Suppressor macrophage (primary cell): ENCODE measurements at places on chromosomes 5 and 9.
A peak's percentile ranks its signal among the peaks of the same experiment; 100 is the strongest.

- DNase-seq = no peak
These were observed 22.4 kb upstream of the ANGPTL2 start for GRCh38 chr9:127144670-127145445.

DNA sequence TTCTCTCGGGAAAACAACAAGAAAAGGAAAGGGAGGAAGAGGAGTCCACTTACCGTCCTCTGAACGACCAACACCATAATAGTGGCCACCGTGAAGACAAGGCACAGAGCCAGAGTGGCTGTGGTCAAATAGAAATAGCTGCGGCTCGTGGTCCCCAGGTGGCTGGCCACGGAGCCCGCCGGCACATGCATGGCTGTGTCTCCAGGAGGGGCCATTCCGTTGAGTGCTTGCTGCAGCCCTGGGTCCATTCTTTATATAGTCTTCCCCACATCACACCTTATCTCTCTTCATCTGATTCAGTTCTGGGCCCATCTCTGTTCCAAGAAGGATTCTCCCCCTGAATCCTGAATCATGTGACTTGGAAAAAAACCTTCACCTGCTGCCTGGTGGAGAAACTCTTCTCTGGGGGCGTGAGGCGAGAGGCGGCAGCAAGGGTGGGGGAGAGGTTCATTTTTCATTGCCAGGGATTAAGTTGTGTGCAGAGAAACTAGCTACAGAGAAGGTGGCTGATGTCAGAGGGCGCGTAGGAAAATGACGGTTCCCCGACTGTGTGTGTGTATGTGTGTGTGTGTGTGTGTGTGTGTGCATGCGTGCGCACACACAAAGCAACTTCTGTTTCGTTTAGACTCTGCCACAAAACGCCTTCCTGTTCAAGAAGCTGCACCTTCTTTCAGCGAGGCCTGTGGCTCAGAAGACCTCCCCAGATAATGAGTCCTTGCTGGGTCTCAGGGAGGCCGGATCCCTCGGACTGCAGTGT, at the start of gene TNFSF8:
TSS of gene TNFSF8 (minus strand) at position 536 of the 757 bp plus-strand sequence. CDS start at position 248, 288 bp downstream.
- peak; percentile 89 for DNase-seq

DNA sequence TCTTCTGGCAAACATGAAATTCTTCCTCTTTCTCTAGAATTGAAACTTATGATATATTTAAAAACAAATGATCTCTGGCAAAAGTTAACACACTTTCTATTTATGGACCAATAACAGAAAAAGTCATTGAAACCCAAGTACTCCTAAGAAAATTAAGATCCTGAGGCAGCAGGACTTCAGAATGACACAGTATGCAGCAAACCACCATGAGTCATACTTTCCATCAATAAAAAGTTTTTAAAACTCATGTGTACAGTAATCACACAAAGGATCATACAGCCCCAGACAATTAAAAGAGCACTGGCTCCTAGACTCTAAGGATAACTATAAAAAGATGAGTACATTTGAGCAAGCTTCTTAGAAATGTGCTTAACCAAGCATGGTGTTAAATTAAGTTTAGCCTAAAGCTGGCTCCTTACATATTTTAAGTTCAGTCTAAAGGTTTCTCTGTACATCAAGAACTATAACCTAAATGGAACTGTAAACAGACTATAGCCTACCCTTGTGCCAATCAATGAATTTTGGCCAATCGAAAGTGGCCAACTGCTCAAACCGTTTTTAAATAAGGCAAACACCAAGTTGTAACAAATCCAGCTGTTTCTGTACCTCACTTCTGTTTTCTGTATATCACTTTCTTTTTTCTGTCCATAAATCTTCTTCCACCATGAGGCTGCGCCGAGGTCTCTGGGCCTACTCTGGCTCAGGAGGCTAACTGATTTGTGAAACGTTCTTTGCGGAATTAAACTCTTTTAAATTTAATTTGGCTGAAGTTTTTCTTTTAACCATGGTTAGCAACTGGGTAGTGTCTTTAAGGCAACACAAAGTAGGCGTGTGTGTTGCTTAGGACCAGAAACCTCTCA, 232.1 kb upstream of the PIK3R1 start:
- DNase-seq = peak; percentile 61

- no peak for DNase-seq
These were observed 2.9 kb upstream of the TGFBI start for GRCh38 chr5:136025900-136026299.

DNA sequence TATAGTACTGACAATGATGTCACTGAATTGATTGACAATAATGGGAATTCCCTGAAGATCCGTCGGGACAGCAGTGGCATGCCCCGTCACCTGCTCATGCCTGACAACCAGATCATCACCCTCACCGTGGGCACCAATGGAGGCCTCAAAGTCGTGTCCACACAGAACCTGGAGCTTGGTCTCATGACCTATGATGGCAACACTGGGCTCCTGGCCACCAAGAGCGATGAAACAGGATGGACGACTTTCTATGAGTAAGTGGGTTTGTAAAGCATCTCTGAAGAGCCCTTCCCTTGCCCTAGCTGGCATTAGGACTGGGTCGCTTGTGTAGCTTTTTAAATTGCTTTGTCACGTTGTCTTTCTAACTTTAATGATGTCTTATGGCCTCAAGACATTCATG, 72.7 kb upstream of the WWC1 start:
- no peak for DNase-seq

DNA sequence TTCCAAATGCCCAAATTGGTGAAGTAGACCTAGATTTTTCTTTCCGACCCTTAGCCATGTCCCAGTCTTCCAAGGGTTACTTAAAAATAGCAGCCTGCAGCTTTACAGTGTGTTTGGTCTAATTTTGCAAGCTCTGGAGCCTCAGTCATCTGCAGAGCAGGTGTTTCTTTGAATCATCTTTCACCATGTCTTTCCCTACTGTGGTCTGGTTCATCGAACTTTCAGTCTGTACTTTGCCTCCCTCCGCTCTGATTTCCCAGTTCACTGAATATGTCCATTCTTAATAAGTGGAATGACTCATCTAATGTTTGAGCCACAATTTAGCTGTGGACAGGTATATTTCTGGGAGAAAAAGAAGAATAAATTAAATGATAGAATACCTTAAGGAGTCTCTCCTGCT, 1060.7 kb downstream of the EFNA5 start:
- DNase-seq = no peak

DNA sequence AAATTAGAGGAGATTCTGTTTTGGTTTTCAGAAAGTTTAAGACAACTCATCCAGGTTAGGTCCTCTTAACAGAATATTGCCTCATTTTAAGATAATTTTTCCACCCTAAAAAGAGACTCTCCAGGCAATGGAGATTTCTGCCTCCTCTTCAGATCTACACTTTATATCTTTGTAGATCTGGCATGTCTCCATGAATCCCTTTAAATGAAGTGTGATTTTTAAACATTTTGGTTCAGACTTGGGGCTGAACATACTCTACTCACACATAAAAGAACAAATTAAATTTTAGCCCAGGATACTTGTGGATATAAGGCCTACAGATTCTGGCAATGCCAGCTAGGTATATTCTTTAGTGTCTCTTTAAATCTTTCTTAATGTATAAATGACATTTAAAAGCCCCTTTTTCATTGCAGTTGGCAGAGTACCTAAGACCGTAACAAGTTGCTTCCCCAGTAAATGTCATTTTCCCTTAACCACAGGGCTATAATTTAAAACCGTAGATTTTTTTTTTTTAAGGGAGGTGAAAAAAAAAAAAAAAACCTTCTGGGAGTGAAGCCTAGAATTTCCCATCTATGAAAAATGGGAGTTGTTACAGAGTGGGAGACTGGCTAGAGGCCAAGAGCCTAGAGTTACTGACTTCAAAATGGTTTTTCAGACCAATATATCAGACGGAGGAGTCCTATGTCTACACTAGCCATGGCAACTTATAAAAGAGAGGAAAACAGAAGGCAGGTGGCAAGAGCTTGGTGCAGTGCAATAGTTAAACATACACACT, 207.8 kb upstream of the TARS1 start:
- DNase-seq = no peak

GRCh38 chr5:22793463-22793862, 59.7 kb downstream of the CDH12 start:
- DNase-seq = no peak

- no peak for DNase-seq
These were observed 97.9 kb upstream of the RANBP6 start for GRCh38 chr9:6113312-6113711.

- DNase-seq = no peak
These were observed 190.1 kb upstream of the ZNF608 start for GRCh38 chr5:124936626-124936933.

DNA sequence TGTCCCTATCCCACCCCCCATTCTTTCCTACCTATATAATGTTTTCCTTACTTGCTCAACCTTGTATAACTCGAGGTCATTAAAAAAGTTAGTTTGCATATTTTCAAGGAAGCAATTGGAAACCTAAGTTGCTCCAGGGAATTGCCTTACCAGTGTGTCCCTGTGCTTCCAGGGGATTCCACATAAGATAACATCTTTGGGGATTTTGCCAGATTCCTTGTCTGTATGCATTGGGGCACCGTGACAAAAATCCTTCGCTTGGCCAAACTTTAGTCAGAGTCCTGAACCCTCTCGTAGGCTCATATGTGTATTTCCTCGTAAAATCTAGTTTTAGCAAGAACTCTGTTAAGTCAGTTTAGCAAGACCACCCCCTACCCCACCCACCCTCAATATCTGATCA, 14.7 kb upstream of the OSMR start:
- no peak for DNase-seq

- peak; percentile 79 for DNase-seq
These were observed 206.6 kb upstream of the HAPLN1 start for GRCh38 chr5:83927140-83927733.

GRCh38 chr5:2773327-2773726, 21.9 kb upstream of the IRX2 start:
- DNase-seq = no peak

DNA sequence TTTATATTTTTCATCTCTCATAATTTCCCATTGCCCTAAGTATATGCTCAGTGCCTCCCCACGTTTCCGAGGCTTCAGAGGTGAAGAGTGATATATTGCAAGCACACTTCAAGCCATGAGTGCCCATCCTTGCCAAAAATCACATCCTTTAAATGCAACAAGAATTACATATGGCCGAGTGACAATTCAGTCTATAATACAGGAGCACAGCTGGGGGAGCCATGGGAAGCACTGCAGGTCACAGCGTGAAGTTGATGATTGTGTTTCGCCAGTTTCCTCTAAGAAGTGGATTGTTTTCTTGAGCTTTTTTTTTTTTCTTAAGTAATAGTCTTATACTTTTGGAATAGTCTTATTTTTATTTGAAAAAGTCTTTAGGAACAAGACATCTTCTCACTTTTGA, 61.1 kb downstream of the MTRR start:
- no peak for DNase-seq

DNA sequence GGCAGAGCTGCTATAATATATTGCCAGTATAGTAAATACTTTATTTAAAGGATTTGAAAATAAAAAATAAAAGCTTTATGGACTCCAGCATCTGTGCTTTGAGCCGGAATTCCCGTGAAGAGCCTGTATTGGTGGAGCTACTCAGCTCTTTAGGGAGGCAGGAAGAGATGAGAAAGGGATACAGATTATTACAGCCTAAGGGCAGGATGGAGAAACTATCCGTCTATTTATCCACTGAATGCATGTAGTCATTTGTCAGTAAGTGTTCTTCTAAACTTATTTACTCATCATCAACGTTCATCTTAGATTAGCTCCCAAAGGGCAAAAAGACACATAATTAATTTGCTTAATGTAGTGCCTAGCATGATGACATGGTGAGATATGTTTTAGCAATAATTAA, 48.4 kb downstream of the SLC1A1 start:
- no peak for DNase-seq

- DNase-seq = peak; percentile 54
These were observed 41.9 kb downstream of the TNFAIP8 start for GRCh38 chr5:119397518-119398380.

GRCh38 chr5:105940181-105940580, 1730.6 kb downstream of the EFNA5 start:
- no peak for DNase-seq

GRCh38 chr5:146944764-146945616, 66.4 kb upstream of the PPP2R2B start:
- DNase-seq = no peak

DNA sequence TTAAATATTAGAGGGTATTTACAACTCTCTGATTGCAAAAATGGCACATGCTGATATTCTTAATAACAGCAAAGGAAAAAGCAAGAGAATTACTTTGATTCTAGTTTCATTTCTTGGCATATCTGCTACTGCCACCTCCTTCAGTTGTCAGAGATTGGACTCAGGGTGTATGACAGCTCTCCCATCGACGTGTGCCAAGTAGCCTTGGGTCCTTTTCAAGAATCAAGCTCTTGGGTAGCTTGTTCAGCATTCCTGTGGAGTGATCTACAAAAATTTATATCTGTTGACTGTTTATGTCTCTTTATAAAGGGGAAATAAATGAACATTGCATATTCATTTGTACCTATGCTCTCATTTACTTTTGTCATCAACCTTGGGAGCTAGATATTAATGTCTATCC, 315.6 kb downstream of the PRR16 start:
- DNase-seq = no peak

DNA sequence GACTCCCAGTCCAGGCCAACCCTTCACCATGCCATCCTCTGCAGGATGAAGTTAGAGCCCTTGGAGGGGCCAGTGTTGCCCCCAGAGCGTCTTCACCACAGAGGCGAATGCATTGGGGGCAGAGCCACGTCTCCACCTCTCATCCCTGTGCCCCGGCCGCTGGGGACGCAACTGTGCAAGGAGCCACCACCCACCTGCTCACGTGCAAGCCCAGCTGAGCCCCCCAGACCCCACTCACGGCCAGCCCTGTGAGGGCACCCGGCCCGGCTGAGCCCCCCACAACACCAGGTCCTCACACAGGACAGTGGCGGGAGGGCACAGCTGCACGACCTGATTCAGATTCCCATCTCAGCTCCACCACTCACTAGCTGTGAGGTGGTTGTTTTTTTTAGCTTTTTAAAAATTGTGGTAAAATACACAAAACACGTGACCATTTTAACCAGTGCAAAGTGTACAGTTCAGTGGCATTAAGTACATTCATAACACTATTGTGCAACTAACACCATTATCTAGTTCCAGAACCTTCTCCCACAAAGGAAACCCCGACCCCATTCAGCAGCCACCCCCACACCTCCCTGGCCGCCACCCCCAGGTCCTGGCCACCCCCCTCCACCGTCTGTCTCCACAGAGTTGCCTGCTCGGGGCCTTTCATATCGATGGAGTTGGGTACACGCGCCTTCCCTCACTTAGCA, 33.5 kb upstream of the UBAC1 start:
- DNase-seq = no peak

DNA sequence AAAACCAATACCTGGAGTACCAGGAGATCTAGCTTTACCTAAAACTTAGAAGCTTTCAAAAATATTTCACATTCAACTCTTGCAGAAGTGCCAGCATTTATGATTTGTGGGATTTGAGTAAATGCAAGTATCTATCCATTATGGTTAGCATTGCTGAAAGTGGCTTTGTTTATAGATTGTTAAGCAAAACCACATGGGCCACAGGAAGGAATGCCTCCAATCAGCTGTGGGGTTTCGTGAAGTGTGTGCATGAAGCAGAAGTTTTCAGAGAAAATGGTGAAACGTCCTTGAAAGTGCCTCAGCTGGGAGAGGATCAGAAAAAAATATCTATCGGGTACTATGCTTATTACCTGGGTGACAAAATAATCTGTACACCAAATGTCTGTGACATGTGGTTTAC, 4.2 kb downstream of the LECT2 start:
- no peak for DNase-seq
